ENCODE measurements at places on chromosomes 3 and 15. TPM values are rescaled to one million over a fixed set of nuclear protein-coding genes. Genes with fewer than 3 reads are reported as not detected.

PLOD2 gene
- 431 TPM for total RNA-seq

TMC3 gene
- not detected for total RNA-seq

CADPS gene
- total RNA-seq = not detected

CNTN6 gene
- total RNA-seq = not detected

SAMMSON gene
- total RNA-seq = not detected

FAM107A gene
- 48.1 TPM for total RNA-seq

CCDC13 gene
- total RNA-seq = 0.07 TPM

MEGF11 gene
- total RNA-seq = not detected

CCR5 gene
- total RNA-seq = not detected

SLC28A1 gene
- total RNA-seq = not detected

FETUB gene
- not detected for total RNA-seq

REC114 gene
- not detected for total RNA-seq

VIPR1 gene
- total RNA-seq = 3.2 TPM

MBD4 gene
- total RNA-seq = 35.6 TPM

EPHB3 gene
- not detected for total RNA-seq

PLA2G4E gene
- not detected for total RNA-seq

ATR gene
- 41.2 TPM for total RNA-seq

ZCWPW2 gene
- 0.13 TPM for total RNA-seq

SPPL2A gene
- total RNA-seq = 96.6 TPM

HDAC11 gene
- total RNA-seq = 4.1 TPM

OCA2 gene
- total RNA-seq = not detected

DPPA4 gene
- total RNA-seq = not detected

WDR93 gene
- 0.13 TPM for total RNA-seq

TNFAIP8L3 gene
- total RNA-seq = 60.8 TPM

CD200 gene
- total RNA-seq = 4.9 TPM

ADCY5 gene
- total RNA-seq = not detected

CGNL1 gene
- total RNA-seq = 55.5 TPM

CFAP92 gene
- 0.07 TPM for total RNA-seq

DUOXA2 gene
- total RNA-seq = not detected

NR2F2 gene
- 24.8 TPM for total RNA-seq

LOXL1 gene
- total RNA-seq = 4.4 TPM

PEX5L gene
- total RNA-seq = 0.72 TPM

TP63 gene
- not detected for total RNA-seq

SLC9C1 gene
- total RNA-seq = 0.57 TPM

CACNA2D3 gene
- total RNA-seq = not detected

CYP8B1 gene
- not detected for total RNA-seq

EXD1 gene
- total RNA-seq = not detected

MUC20 gene
- not detected for total RNA-seq

Measured in thoracic aorta endothelial cell (primary cell).